Fibroblast of skin of right quadriceps (primary cell): ENCODE measurements at places on chromosomes 11 and 22.
A peak's percentile ranks its signal among the peaks of the same experiment; 100 is the strongest.

GRCh38 chr11:34549271-34549670 lies 35.7 kb upstream of the ELF5 start:
- no peak for DNase-seq

DNA sequence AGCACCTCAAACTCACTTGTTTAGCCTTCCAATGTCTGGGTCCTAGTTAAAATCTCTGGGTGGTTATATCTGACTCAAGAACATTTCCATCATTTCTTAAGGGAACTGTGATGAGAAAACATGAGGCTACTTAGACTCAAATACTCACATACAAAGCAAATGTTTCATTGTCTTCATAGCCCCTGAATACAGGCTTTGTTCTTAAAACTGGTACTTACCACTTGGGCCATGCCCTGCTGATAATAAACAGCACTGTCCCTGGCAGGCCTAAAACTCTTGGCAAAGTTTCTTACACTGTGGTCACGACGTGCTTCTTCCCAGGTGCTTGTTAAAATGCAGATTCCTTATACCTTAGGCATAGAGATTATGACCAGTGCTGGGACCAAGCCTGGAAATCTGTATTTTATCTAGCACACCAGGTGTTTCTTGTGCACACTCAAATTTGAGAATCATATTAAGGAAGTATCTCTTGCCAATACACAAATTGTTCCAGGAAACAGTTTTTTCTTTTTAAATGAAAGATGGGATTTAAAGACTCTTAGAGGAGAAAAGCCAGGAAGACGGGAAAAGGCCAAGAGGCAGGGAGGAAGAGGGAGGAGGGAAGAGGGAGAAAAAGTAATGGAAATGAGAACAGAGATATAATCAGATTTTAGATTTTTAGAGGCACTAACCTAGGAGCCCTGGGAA lies 287.9 kb upstream of the MPPED2 start:
- DNase-seq = no peak

- no peak for DNase-seq
Measured at GRCh38 chr11:110027627-110028371, 65.4 kb upstream of the ZC3H12C start.

- DNase-seq = peak; percentile 10
Measured at GRCh38 chr11:115168229-115168671, 336.0 kb downstream of the CADM1 start.

GRCh38 chr11:3878258-3878584 lies 22.8 kb downstream of the STIM1 start:
- DNase-seq = no peak
